ENCODE measurements at places on chromosomes 12 and 14. TPM values are rescaled to one million over a fixed set of nuclear protein-coding genes. Genes with fewer than 3 reads are reported as not detected.
A peak's percentile ranks its signal among the peaks of the same experiment; 100 is the strongest.

The EXOC5 gene
- 74.7 TPM for polyA plus RNA-seq

The STRAP gene
- 189 TPM for polyA plus RNA-seq

The RIN3 gene
- 4.7 TPM for polyA plus RNA-seq

DNA sequence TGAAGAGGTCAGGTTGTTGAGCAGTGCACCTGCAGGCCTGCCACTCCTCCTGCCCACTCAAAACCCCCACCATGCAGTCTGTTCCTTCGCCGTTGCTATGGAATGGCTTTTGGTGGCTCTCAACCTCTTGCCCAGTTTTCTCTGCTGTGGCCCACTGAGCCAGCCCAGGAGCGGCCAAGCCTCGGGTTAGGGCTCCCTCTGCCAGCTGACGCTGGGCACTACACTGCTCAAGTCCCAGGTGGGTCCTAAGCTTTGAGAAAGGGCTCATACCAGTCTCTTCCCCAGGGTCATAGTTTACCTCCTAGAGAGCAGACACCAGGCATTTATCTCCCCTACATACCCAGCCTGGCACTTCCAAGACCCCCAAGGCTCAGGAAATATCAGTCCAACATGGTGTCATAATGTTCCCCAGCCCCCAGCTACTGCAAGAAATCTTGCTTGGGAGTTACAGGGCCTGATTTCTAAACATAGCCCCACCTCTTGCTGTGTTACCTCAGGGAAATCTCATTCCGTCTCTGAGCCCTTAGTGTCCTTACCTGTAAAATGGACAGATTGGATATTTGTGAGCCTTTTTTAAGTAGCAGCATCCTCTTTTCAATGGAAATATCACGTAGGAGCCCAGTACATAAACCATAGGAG is 59.4 kb downstream of the TSPAN11 start:
- peak; percentile 48 for DNase-seq

DNA sequence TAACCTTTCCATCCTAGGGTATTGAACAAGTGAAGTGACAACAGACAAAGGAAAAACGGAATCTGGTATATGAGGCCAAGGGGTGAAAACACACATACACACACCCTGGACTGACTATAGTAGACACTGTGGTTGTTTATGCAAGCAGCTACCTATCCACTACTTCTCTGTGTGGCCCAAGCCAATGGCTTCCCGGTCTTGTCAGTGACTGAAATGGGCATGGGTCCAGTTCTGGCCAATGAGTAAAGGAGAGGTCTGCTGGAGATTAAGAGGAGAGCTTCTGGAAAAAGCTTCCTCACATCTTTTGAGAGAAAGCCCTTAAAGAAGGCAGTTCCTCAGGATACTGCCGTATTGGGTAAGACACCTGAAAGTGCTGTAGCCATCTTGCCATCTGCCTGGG is 19.3 kb downstream of the MBIP start:
- no peak for DNase-seq

- DNase-seq, result no peak
These were observed 171.1 kb upstream of the G2E3 start for GRCh38 chr14:30387871-30388270.

DNA sequence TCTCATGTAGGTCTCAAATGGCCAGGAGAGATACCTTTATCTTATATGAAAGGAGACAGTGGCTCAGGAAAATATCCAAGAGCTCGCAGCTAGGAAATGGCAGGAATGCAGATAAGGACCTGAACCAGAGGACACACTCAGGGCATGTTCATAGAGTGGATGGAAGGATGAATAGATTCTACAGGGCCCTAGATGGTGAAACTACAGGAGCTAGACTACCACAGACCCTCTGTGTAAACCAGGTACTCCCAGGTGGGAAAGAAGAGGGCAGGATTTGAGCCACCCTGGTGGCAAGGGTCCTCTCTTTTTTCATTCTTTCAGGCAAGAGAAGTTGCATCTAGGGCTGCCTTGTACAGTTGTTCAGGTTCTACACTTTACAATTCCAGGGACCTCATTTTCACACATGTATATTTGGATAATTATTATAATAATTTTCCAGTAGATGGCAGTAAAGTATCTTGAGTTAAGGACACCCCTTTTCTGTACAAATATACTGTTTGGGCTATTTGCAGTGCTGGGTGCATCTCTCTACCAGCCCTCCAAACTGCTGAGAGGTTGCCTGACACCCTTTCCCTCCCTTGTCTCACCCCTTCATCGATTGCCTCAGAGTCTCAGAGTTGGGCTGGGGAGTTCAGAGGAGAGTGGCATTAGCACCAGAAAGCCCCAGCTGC is 10.5 kb upstream of the ZDHHC22 start:
- DNase-seq, result no peak

DNA sequence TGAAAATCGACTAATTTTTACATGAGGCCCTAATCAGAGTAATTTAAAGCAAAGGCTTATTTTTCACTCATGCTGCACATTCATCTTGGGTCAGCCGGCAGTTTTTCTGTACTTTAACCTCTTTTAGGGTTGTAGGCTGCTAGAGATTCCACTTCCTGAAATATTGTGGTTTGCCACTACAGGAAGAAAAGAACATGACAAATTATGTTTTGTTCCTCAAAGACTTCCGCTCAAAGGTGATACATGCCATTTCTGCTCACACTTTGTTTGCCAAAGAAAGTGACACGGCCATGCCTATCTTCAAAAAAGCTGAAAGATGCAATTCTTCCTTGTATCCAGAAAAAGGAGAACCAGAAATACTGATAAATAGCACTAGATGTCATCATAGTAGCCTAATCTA is 183.4 kb upstream of the PPFIA2 start:
- DNase-seq, result no peak

- peak; percentile 70 for DNase-seq
These were observed 155.5 kb downstream of the PRKCH start for GRCh38 chr14:61476754-61477410.

Measured in left kidney (tissue), 8 donors.